GM13976 (cell line): ENCODE measurements at places on chromosomes 2 and 18.

GRCh38 chr2:211390536-211391188 lies 834.3 kb downstream of the CPS1 start:
- DNase-seq: no peak

- DNase-seq: no peak
Observed at GRCh38 chr2:235025800-235026536, 74.2 kb downstream of the SH3BP4 start.

GRCh38 chr2:129611471-129611870 lies 368.0 kb upstream of the RAB6C start:
- DNase-seq: no peak

GRCh38 chr2:177074099-177074710 lies 138.4 kb upstream of the HNRNPA3 start:
- no peak for DNase-seq

DNA sequence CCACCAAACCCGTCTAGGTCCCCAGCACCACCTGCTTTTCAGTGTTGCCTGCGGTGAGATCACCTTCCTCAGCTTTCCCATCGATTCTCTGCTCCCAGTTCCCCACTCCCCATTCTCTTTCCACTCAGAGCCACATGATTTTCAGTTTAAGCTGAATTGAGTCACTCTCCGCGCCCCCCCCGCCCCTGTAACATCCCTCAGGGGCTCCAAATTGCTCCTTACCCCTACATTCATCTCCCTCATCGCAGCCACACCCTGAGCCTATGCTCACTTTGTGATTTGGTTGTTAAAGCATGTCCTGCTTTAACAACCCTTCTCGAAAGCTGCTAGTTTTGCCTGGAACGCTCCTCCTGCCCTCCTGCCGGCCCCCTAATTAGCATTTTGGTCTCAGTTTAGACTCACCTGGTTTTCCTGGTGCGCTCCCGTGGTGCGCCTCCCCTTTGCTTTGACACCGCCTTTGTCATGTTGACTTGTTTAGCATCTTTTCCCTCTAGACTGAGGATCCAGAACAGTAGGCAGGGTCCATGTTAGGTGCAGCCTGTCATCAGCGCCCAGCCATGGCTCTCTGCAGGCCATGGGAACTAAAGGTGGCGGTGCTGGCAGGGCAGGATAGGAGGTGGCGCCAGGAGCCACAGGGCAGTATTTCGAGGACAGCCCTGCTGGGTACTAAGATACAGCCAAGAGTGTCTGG lies 60.8 kb downstream of the ST3GAL5 start:
- no peak for DNase-seq

GRCh38 chr18:41842886-41843285 lies 112.1 kb upstream of the PIK3C3 start:
- no peak for DNase-seq

- DNase-seq: no peak
Observed at GRCh38 chr18:76385681-76385975, 109.4 kb downstream of the ZNF516 start.

- DNase-seq: no peak
Observed at GRCh38 chr2:197073701-197074433, 147.4 kb upstream of the PGAP1 start.

- no peak for DNase-seq
Observed at GRCh38 chr2:8412586-8412985, 269.3 kb upstream of the ID2 start.

- no peak for DNase-seq
Observed at GRCh38 chr2:100645695-100646429, 83.1 kb downstream of the PDCL3 start.

- no peak for DNase-seq
Observed at GRCh38 chr2:48551548-48551947, 21.6 kb downstream of the STON1 start.

DNA sequence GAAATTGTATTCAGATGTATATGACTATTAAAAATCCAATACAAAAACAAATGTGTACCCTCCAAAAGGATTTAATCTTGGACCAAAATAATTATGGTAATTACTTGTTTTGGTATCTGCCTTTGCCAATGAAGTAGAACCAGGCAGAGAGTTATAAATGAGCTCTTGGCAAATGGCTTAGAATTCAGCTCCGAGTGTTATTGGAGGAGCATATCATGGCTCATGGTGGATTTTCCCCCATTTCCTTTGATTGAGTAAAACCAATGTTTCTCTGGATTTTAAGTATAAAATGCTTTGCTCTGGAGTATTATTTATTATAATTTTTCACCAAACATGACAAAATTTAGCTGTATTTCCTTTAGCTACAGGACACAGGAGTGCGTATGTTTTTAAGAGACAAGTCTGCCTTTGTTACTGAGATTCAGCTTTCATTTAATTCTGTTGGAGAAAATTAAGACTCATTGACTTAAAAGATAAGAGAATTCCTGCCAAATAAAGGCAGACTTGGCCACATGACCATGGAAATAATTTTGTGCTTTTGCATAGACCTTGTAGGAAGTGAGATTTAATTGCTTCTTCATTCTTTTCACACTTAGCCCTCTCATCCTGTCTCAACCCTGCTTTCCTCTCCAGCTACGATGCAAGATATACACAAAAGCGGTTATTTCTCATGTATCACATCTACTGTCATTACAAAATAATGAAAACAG lies 281.0 kb upstream of the SOX11 start:
- DNase-seq: no peak

DNA sequence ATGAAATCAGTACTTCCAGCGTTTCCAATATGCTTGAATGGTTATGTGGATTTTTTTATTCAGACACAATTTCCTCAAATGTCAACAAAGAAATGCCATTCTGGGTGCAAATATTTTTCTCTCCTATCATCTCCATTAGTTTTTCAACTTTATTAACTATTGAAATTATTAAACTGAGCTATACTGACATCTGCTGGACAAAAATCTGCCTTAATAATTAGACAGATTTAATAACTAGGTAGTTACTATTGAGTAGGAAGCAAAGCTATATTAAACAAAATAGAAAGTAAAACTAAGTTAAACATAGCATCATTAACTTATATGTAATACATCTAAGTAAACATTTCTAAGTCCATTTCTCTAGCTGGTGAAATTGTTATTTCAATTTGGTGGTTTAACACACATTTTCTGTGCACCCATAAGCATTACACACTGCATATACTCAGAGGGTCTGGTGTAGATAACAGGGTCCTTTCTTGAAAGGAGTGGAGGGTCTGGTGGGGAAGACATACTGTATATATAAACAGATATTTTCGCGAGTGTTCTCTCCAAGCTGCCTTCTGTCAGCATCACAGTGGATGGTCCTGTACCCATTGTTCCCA lies 77.0 kb downstream of the LANCL1 start:
- DNase-seq: peak; percentile 3

- no peak for DNase-seq
Observed at GRCh38 chr2:237895544-237896506, 36.4 kb downstream of the RAMP1 start.

- peak; percentile 52 for DNase-seq
Observed at GRCh38 chr18:11310476-11311086, 161.2 kb upstream of the PIEZO2 start.

- no peak for DNase-seq
Observed at GRCh38 chr2:193461431-193461934, 1266.8 kb upstream of the TMEFF2 start.

DNA sequence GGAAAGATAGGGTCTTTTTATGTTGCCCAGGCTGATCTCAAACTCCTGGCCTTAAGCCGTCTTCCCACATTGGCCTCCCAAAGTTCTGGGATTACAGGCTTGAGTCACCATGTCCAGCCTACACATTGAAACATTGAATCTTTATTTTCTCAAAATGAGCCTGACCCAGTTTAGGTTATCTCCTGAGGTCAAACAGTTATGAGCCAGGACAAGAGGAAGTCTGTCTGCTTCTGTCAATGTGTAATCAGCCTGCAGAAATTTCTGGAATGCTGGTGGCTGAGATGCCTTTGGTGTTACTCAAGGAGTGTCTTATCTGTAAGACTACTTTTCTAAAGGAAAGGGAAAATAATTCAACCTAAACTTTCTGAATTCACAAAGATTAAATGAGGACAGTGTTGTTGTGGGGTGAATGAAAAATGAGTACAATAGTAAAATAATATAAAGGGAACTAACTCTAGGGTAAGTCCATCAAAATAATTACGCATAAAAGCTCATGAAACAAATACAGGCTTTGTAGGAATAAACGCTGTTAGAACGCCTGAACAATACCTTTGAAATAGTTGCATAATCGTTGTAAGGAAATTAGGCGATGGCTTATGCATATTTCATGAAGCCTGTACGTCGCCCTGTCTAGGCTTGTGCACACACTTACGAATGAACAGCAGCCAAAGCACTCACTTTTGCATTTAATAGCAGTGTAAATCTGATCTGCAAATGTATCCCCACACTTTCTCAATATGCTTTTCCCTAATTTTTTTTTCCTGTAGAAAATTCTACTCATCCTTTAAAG lies 260.8 kb downstream of the RDH14 start:
- DNase-seq: no peak

GRCh38 chr2:190407246-190407661 lies 901 bp upstream of the MFSD6 start:
- DNase-seq: no peak

DNA sequence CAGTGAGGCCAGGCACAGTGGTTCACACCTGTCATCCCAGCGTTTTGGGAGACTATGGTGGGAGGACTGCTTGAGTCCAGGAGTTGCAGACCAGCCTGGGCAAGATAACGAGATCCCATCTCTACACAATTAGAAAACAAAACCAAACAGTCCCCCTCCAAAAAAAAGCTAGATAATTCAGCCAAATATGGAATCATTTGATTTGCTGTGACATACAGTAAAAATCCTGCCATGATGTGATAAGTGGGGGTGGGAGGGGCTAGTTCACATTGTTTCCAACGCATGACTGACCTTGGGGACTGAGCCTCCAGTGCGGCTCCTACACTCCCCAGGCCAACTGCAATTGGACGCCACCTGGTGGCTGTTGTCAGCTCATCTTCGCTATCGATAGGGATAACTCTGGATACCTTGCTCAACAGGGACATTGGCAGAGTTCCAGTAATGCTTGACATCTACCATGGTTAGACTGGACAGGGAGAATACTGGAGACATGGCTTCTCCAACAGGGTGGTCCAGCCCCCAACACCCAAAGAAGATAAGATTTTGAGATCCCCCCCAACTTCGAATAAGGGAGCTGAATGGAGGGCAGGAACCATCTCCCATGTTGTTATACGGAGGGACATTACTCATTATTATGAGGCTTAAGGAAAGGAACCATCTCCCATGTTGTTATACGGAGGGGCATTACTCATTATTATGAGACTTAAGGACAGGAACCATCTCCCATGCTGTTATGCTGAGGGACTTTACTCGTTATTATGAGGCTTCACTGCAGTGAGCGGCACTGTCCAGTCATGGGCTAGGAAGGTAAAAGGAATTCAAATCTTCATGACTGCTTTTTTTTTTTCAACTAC lies 135.9 kb downstream of the TGIF1 start:
- DNase-seq: peak; percentile 55

GRCh38 chr18:61371111-61371510 lies 37.9 kb downstream of the CDH20 start:
- DNase-seq: no peak

DNA sequence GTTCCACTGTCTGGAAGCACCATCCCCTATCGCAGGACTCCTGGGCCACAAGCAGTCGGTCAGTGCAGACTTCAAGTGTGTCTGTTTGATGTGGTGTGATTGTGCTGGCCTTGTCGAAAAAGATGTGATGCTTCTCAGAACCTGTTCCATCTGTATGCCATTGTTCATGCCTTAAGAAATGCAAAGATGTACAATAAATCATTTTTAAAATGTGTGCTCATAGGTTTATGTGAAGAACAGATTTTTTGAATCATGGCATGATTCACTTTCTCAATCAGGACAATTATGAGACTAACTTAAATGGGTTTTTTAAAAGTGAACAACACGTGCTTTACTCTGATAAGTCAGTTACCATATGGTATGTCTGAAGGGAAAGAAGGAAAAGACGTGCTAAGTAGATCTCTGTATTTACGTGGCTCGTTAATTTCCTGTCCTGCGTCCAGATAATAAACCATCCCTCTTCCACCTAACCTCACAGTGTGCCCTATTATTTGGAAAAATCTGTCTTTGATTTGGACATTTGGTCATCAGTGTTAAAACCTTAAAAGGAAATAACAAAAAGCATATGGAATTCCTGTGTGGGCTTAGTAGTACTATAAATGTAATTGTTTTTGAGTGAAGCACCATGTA lies 54.9 kb downstream of the PRKRA start:
- no peak for DNase-seq

DNA sequence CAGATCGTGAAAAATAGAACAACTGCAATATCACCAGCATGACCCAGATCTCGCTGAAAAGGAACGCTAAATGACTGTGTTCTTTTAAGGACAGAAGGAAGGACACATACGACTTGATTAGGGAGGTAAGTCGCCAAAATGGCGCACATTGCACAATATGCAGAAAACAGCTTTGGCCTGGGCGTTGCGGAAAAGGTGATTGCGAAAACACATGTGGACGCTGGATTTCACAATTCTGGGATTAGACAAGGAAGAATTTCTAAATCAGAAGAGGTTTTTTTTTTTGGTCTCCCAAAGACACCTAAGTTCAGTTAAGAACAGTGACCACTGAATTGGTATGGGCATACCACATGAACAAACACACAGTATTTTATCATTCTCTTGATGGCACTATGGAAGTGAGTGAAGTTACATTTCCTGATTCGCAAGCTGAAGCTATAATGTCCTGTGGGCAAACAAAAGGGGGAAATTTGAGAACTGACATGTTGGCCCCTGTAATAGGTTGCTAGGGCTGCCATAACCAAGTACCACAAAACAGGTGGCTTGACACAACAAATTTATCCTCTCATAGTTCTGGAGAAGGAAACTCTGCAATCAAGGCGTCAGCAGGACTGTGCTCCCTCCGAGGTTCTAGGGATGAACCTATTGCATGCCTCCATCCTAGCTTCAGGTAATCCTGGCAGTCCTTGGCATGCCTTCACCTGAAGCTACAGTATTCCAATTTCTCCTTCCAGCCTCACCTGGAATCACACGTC lies 25.8 kb upstream of the ERICH2 start:
- DNase-seq: no peak

GRCh38 chr2:181047829-181048228 lies 67.4 kb downstream of the UBE2E3 start:
- no peak for DNase-seq

DNA sequence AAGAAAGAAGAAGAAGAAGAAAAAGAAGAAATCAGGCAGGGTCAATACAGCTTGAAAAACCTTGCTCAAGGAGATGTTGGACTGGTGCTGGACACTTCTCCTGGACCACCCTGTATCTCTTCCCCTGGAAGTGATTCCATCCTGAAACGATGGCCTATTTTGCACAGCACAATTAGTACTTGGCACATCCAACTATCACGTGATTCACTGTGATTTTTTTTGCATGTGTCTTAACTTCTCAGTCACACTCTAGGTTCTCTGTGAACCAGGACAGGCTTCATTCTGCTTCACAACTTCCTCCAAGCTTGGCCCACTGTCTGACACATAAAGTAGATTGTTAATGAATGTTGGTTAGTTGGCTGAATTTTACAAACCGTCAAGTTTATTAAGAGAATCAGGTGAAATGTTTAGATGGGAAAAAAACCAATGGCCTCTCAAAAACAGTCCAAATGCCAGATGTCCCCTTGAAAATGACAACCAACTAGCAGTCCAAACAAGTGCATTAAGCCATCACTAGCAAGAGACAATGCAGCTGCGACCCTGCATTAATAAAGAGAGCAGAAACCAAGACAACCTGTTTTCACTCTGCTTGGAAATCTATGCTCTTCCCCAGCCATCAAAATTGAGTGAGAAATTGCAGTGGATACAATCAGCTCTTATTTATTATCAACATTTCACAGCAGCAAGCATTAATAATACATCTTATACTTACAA lies 300.0 kb upstream of the CHAC2 start:
- no peak for DNase-seq
